ENCODE measurements at places on chromosomes 6 and 20. TPM values are rescaled to one million over a fixed set of nuclear protein-coding genes. Genes with fewer than 3 reads are reported as not detected.

The B4GALT5 gene
- 0.73 TPM for polyA plus RNA-seq

The MACROD2 gene
- not detected for polyA plus RNA-seq

- no peaks in the 10 kb centered on the region for H3K36me3 ChIP-seq
- no peak overlapping the region for H3K4me3 ChIP-seq
- DNase-seq: no peak
- H3K27me3 ChIP-seq: peaks cover 1% of the 10 kb centered on the region
These were observed 47.1 kb upstream of the NXT1 start for GRCh38 chr20:23303325-23304102.

GRCh38 chr20:33373735-33374605 lies 27.3 kb downstream of the CDK5RAP1 start:
- DNase-seq: no peak
- H3K4me3 ChIP-seq: no peak overlapping the region
- no peaks in the 10 kb centered on the region for H3K27me3 ChIP-seq
- H3K36me3 ChIP-seq: peaks cover 83% of the 10 kb centered on the region
- H3K4me1 ChIP-seq: peaks cover 19% of the 10 kb centered on the region
- peak overlapping the region; percentile 52 for H3K27ac ChIP-seq

DNA sequence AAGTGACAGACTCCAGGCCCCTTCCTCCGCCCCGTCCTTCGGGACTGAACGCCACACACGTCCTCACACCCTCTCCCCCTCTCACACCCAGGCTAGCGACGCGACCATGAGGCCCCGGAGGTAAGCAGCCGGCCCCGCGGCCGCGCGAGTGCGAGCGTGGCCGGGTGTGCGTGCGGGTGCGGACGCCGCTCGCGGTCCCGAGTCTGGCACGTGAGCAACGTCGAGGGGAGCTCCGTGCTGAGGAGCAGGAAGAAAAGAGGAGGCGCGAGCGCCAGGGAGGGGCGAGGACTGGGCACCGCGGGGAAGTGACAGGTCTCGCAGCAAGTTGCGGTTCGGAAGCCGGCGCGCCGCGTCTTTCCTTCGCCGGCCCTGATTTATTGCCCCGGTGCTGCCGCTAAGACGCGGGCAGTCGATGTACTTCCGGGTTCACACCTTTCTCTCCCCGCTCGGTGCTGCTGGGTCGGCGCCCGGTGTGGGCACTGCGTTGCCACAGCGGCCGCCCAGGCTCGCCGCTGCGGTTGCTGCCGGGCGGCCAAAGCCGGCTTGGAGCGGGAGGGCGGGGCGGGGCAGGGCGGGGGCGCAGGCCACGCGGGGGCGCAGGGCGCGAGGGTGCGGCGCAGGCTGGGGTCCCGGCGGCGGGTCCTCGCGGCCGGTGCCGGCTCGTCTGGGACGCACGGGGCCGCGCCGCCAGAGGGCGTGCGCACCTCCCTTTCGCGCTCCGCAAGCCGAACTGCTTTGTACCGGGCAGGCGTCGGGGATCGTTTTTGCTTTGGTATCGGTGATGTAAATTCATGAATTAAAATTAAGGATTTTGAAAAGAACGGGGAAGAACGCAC lies 15.8 kb upstream of the LIN28B start:
- peak; percentile 11 for DNase-seq
- peaks cover 9% of the 10 kb centered on the region for H3K4me1 ChIP-seq
- H3K27ac ChIP-seq: no peak overlapping the region
- peaks cover 55% of the 10 kb centered on the region for H3K27me3 ChIP-seq
- H3K36me3 ChIP-seq: peaks cover 24% of the 10 kb centered on the region

- no peak overlapping the region for H3K4me3 ChIP-seq
- H3K36me3 ChIP-seq: no peaks in the 10 kb centered on the region
- no peaks in the 10 kb centered on the region for H3K4me1 ChIP-seq
These were observed 75.2 kb downstream of the GJA1 start for GRCh38 chr6:121510568-121511177.

DNA sequence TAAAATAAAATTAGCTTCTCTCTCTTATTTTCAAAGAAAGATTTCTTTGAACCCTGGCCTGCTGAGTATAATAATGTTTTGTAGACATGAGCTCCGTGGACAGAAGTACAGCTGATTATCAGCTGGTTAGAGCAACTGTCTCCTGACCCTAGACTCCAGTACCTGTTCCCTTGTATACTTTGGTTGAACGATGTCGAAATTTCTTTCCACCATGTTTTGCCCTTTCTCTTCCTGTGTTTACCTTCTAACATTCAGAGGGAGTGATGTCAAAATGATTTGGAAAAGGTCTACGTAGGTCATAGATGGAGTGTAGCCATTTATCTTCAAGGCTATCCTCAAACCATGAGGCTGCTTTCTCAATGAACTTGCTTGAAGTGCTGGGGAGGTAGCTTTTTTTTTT lies 16.8 kb upstream of the ADTRP start:
- no peak overlapping the region for H3K4me3 ChIP-seq
- no peak for DNase-seq
- H3K27ac ChIP-seq: no peak overlapping the region
- H3K4me1 ChIP-seq: no peaks in the 10 kb centered on the region
- no peaks in the 10 kb centered on the region for H3K27me3 ChIP-seq

Data from naive thymus-derived CD8-positive, alpha-beta T cell (primary cell).